ENCODE measurements at places on chromosomes 11 and 22.

DNA sequence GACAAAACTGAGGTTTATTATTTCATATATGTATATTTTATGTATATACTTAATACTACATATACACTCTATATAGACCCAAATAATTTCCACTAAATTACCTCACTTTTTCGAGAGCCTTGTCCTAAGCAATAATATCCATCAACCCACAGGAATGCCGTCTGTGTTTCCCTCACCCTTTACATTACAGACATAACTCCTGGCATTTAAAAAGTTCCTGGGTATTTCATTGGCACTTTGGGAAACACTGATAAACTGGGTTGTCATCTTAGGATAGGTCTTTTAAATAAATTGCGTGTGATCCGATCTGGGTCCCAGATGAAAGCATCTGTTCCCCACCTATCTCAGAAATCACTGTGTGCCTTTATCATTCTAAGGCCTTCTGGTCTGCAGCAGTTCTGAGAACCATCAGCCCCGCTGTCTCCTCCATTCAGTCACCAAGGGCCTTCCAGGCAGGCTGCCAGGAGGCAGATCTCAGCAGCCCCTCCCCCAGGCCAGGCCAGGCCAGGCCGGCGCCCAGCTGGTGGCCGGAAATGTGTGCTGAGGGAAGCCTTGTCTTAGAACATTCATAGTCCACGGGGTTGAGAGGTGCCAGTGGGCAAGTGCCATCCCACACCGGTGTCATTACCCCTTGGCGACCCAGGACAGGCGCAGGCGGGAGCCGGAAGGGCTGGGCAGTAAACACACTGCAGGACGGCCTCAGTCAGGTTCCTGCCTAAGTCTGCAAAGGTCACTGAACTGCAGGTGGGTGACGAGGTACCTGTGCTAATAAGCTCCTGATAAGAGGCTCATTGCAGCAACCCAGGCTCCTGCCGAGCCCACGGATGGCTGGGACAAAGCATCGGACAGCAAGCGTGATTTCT, 3.3 kb downstream of the FGF19 start:
- no peak for DNase-seq

DNA sequence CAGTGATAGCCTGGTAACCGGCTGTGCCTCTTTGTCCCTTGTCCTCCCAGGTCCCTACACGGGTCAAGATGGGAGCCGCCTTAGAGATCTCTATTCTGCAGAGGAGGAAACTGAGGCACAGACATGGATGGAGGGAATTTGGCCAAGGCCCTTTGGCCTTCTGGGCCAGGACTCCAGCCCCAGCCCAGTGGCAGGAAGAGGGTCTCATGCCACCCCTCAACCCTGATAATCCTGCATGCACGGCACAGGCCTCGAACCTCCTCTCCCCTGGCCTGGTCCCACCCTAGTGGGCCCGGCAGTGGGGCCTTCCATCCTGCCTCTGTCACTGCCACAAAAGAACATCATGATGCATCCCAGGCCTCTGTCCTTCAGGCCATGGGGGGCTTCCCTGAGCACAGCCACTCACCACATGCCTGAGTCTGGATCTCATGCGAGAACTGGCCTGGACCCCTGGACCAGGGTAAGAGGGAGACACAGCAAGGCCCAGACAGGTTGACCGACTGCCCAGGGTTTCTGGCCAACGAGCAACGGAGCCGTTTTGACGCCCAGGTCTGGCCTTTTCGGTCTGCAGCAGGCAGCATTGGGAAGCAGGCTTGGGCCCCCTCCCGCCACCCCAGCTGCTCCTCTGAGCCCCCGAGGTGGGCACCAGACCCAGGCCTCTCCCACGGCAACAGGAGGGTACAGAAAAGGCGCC, 6.5 kb downstream of the LINC01488 start:
- DNase-seq: no peak

DNA sequence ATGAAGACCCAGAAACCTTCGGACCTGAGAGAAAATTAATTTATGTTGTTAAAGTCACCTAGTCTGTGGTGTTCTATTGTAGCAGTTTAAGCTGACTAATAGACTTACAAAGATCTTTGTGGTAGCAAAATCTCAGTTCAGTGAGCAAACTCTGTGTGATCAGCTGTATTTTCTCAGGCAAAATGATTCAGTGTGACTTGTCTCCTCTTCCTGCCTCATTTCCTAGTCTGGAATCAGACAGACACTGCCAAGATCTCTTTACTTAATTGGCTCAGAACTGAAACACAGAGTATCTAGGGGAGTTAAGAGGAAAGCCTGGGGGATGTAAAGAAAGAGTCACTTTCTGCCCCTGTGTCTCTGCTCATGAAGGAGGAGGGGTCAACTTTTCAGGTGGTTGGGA, 564.7 kb downstream of the KCNA4 start:
- no peak for DNase-seq

GRCh38 chr22:42076764-42077485, 2.6 kb upstream of the SMDT1 start:
- no peak for DNase-seq

- peak; percentile 14 for DNase-seq
Measured at GRCh38 chr11:126139111-126140091, 72.0 kb downstream of the RPUSD4 start.

- DNase-seq: no peak
Measured at GRCh38 chr11:64710418-64711137, 12.4 kb downstream of the NRXN2 start.

DNA sequence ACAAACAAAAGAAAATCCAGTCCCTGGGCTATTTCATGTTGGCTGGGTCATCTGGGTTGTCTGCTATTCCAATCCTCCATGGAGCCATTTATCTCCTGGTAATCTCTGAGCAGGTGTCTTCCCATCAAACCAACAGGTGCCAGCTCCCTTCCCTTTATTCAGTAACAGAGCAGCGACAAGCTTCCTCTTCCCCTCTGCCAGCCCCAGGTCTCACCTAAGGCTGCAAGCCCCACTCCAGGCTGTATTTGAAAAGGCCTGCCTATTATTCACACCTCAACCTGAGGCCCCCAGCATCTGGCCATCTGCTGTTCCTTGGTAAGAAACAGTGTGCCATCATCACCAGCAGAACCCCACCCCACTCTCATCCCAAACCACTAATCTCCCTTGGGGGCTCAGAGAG, 436.2 kb downstream of the BUD13 start:
- DNase-seq: no peak

DNA sequence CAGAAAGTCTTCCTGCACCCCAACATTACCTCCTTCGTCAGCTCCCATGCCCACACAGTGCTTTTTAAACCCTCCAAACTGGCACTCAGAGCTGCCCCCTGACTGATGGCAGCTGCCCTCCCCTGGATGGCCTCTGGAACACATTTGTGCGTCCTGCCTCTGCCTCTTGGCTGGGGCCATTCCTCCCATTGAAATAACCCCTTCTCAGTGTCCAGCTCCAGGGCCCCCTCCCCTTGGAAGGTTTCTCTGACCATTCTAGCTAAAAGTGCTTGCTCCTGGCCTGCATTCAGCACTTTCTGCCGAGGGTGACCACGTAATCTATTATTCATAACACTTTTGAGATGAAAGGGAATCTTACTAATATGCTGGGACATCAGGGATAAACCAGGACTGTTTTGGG, 130.0 kb downstream of the PARVA start:
- no peak for DNase-seq

GRCh38 chr11:85902353-85902752, 47.2 kb downstream of the CCDC83 start:
- DNase-seq: no peak

DNA sequence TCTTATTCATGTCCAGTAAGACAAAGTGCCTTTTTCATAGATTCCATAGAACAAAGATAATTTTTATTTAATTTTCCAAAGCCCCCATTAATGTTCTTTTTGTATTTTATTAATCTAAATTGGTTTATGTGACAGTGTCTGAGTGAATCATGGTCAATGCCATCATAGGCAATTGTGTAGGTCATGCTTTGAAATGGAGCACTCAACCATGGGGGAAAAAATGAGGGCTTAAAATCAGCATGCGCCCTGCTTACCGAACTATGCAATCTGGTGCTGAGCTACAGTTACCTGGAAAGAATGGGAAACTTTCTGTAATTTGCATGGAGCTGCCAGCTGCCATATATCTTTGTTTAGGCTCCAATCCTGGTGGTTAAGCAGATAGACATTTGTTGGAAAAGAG, 28.4 kb upstream of the RAB38 start:
- DNase-seq: no peak

GRCh38 chr11:75547617-75548058, 14.4 kb upstream of the SERPINH1 start:
- DNase-seq: no peak

DNA sequence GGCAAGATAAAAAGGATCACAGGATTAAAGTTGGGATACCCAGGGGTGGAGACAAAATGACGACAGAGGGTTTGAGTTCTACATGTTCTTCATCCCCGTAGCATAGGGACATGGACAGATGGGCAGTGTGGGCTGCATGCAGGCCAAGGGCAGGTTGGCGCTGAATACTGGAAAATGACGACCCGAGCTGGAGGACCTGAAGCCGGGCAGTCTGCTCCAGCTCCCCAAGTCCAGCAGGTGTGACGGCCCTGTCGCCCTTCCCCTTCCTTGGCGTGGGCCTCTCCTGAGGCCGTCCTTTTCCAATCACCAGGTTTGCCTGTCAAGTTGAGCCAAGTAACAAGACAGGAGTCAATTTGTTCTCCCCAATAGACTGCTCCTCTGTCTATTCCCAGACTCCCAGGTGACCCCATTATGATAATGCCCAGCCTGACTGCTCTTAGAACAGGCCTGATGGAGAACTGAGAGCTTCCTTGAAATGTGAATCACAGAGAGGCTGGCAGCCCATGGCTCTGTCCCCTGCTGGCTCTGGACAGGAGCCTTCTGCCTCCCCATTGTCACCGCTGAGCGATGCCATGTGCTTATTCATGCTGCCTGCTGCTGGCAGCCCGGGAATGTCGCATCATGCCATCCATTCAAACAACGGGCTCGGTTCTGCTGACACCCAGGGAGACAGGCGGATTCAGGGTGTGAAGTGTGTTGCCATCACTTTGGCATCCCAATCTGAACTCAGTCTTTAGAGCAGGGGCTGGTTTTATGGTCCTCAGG, 392.1 kb downstream of the NTM start:
- DNase-seq: no peak
